ENCODE measurements at places on chromosomes 5 and 9. TPM values are rescaled to one million over a fixed set of nuclear protein-coding genes. Genes with fewer than 3 reads are reported as not detected.

- DNase-seq = no peak
These were observed 169.6 kb downstream of the ASTN2 start for GRCh38 chr9:117245175-117245829.

- no peak for DNase-seq
These were observed 263.2 kb downstream of the KCTD16 start for GRCh38 chr5:144433893-144434292.

- DNase-seq = no peak
These were observed 367.1 kb downstream of the CDK5RAP2 start for GRCh38 chr9:120212853-120213200.

- DNase-seq = no peak
These were observed 588.3 kb downstream of the EBF1 start for GRCh38 chr5:158511454-158511853.

GRCh38 chr5:133869519-133870335, 98.7 kb downstream of the C5orf15 start:
- peak; percentile 65 for DNase-seq

GRCh38 chr5:42807722-42808447, 3.8 kb downstream of the SELENOP start:
- no peak for DNase-seq

- DNase-seq = no peak
These were observed 123.4 kb downstream of the ESM1 start for GRCh38 chr5:54862036-54862435.

DNA sequence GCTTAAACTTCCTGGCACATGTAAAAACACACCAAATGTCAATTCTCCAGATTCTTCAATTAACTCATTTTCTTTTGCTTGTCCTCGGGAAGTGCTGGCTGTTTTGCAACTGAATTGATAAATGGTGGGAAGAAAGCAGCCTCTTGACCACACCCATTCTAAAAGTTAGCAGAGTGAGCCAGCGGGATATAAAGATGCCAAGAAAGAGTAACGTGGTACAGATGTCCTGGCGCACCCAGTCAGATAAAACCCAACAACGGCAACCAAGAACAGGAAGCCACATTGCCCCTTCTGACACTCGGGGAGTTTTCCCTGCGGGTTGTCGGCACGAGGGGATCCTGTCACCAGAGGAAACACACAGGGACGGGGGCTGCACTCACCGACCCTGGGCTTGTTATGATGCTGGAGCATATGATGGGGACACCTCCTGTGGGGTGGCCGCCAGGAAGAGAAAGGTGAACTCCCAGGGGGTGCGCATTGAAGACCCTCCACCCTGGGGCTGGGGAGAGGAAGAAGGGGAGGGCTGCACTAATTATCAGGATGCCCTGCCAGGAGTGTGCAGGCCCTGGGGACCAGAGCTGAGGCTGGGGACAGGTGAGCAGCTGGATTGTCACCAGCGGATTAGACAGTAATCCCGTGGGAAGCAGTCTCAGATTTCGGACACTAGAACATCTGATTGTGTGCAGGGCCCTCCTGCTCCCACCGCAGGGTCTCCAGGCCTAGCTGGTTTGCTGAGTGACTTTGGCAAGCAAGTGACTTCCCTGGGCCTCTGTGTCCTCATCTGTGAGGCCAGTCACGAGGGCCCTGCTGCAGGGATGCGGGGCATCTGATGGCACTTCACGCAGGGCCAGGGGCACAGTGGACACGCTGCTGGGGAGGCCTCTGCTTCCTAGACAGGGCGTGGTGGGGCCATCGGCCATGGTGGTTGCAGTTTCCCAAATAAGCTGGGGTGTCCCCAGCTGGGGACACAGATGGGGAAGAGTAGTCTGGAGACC, 59.2 kb downstream of the CRB2 start:
- DNase-seq = no peak

GRCh38 chr9:129150122-129150521, 27.9 kb downstream of the IER5L start:
- no peak for DNase-seq

- DNase-seq = no peak
These were observed 7.7 kb downstream of the TPM2 start for GRCh38 chr9:35682051-35682450.

DNA sequence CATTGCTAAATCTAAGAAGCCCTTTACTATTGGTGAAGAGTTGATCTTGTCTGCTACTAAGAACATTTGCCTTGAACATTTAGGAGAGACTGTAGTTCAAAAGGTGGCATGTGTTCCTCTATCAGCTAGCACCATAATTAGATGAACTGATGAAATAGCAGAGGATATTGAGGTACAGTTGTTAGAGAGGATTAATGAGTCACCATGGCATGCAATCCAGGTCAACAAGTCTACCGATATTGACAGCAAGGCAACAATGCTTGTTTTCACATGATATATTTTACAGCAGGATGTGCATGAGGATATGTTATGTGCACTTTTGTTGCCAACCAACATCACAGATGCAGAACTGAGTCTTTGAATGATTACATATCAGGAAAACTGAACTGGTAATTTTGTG, 134.3 kb upstream of the CDH9 start:
- DNase-seq = no peak

DNA sequence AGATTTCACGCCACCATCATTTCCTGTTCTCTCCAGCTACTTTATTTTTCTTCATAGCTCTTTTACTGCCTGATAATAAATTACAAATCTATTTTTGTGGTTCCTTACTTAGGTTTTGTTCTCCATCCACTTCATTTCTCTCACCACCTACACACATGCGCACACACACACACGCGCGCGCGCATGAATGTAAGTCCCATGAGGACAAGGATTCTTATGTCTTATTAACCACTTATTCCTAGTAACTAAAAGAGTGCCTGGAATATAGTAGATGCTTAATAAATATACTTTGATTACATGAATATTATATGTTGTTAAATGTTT, 116.5 kb downstream of the TRPM6 start:
- DNase-seq = no peak

DNA sequence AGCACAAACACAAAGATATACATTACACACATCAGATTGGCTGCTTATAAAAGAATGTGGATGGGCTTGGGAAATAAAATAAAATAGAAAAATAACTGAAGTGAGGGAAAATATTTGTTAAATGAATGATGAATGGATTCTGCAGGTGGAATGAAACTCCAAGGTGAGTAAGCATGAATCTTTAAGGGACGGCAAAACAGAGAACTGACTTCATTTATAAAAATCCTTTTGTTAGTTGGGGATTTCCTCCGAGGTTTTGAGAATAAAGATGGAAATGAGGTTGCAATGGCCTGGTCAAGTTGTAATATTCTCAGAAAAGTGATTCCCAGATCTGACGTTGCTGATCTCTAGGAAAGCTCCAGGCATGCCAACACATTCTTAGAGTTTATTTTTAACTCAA, 20.9 kb upstream of the SEMA6A start:
- no peak for DNase-seq

DNA sequence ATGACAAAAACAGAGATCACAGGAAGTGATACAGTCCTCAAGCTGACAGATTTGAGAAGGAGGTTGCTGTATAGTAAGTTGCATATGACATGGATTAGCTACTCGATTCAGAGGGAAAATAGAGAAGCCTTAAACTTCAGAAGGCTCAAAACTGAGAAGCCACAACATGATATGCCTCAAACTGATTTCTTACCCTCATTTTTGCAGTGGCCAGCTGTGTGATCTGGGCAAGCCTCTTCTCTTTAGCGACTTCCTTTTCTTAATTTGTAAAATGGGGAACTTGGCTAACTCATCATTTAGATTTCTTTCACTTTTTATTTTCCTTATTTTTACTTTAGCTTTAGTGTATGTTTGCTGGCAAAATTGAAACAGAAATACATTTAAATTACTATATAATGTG, 421.1 kb downstream of the KIF4B start:
- no peak for DNase-seq

- no peak for DNase-seq
These were observed 14.3 kb downstream of the GRIA1 start for GRCh38 chr5:153504726-153505125.

- no peak for DNase-seq
These were observed 154.2 kb upstream of the IRX4 start for GRCh38 chr5:2036885-2037284.

DNA sequence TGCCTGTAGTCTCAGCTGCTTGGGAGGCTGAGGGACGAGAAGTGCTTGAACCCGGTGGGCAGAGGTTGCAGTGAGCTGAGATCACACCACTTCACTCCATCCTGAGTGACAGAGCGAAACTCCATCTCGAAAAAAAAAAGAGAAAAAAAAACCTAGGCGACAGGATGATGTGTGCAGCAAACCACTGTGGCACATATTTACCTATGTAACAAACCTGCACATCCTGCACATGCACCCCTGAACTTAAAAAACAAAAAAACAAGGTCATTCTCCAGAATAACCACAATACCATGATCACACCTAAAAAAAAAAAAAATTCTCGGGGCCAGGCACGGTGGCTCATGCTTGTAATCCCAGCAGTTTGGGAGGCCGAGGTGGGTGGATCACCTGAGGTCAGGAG, 7.5 kb upstream of the DOLPP1 start:
- no peak for DNase-seq

C9 gene
- total RNA-seq = not detected

FOXD4L3 gene
- total RNA-seq = not detected

RXRA gene
- 89.0 TPM for total RNA-seq

CATSPER3 gene
- total RNA-seq = 0.32 TPM

TAF11L10 gene
- not detected for total RNA-seq

FBXL7 gene
- total RNA-seq = 16.2 TPM

MARVELD2 gene
- total RNA-seq = 0.94 TPM

OSTF1 gene
- 20.6 TPM for total RNA-seq

Measured in Right ventricle myocardium superior (tissue), 1 donor.